ENCODE measurements at places on chromosomes 7 and 10.

DNA sequence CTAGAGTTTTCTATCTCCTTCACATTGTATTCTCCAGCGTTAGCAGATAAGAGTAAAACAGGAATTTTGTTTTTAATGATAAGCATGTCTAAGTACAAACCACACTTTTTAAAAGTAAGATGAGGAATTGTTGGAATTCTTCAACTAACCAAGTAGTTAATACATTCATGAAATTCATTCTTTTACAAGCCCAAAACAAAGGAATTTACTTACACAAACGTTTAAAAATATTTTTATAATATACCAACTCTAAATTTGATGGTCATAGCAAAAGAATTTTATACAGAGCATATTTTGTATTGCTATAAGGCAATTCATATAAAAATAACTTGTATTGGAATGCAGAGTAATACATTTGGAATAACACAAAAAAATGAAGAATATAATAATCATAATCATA lies 51.3 kb downstream of the TWIST1 start:
- DNase-seq: peak; percentile 18

- no peak for DNase-seq
Measured at GRCh38 chr7:132322970-132323369, 253.3 kb downstream of the PLXNA4 start.

GRCh38 chr10:61662794-61663259 lies at the start of gene CABCOCO1:
CABCOCO1 (plus strand) TSS chr10:61662929; CDS start chr10:61662973, 44 bp downstream.
- DNase-seq: peak; percentile 81

- no peak for DNase-seq
Measured at GRCh38 chr10:113927440-113927839, 73.0 kb downstream of the NHLRC2 start.

- DNase-seq: no peak
Measured at GRCh38 chr10:98195120-98195519, 60.7 kb downstream of the R3HCC1L start.

GRCh38 chr10:110629680-110630191 lies 14.4 kb upstream of the RBM20 start:
- DNase-seq: peak; percentile 35

- peak; percentile 36 for DNase-seq
Measured at GRCh38 chr7:138842111-138842510, 44.1 kb upstream of the ATP6V0A4 start.

GRCh38 chr7:113890331-113891030 lies 28.3 kb downstream of the PPP1R3A start:
- no peak for DNase-seq

DNA sequence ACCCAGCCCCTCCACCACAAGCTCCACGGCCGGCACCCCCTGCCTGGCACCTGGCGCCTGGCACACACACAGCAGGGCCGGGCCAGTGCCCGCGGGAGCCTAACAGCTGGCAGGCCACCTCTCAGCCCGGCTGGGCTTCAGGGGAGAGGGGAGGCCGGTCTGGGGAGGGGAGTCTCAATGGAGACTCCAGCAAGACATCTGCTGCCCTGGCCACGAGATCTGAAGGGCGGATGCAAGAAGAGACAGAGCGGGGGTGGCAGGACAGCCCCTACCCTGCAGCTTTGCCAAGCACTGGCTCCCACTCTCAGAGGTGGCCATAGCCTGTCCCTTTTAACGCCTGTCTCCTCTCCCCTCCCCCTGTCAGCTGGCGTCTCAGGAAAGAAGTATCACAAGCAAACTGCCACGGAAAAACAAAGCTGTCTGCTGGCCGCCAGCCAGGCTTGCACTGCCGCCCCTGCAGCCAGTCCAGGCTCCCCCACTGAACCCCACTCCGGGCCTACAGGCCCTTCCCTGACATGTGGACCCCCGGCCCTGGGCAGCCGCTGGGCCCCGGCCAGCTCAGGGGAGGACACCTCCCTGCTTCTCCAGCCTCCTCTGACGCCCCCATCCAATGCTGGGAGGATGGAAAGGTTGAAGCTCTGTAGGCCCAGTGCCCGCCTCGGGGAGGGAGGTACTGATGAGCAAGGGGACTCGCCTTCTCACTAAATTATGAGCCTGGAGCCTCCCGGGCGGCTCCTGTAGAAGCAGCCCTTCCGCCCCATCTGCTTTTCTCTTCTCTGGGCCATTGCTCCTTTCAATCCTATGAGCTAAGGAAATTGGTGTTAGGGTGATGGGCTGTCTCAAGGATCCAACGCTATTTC lies 178.4 kb downstream of the ARHGAP12 start:
- peak; percentile 46 for DNase-seq
